ENCODE measurements at places on chromosomes 7 and 10.

- no peak for DNase-seq
Measured at GRCh38 chr7:14752301-14752700, 150.2 kb downstream of the DGKB start.

- no peak for DNase-seq
Measured at GRCh38 chr10:92200564-92200963, 90.3 kb downstream of the CPEB3 start.

- DNase-seq = no peak
Measured at GRCh38 chr7:17501441-17502212, 203.2 kb downstream of the AHR start.

DNA sequence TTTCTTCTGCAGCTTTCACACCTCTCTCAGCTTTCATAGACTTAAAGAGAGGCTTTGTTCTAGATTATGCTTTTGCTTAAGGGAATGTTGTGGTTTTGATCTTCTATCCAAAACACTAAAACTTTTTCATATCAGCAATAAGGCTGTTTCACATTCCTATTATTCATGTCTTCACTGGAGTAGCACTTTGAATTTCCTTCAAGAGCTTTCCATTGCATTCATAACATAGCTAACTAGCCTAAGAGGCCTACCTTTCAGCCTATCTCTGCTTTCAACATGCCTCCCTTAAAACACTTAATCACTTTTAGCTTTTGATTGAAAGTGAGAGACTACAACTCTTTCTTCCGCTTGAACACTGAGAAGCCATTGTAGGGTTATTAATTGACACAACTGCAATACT, 1117.0 kb upstream of the PHF14 start:
- DNase-seq = no peak

DNA sequence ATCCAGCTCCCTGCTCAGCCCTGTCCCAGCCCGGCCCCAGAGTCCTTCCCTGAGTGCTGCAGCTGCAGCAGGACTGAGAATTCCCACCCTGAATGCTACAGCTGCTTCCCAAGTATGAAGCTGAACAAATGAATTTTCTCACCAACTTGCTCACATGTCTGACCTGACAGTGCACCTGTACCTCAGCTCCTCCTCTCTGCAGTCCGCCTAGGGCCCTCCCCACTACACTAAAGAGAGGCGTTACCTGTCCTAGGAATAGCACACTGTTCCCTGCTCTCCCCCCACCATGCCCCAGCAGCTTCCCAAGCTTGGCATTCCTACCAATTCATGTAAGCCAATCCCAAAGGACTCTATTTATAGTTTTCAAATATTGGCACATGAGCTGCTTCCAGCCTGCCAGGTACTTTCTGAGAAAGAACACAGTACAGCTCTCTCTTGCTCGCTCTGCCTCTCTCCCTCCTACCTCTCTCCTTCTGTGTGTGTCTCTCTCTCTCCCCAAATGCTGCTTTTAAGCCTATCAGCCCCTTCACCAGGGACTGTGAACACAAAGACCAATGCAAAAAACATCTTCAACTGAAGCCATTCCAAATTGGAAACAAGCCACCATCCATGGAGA, 400.1 kb downstream of the TNS3 start:
- DNase-seq = no peak

DNA sequence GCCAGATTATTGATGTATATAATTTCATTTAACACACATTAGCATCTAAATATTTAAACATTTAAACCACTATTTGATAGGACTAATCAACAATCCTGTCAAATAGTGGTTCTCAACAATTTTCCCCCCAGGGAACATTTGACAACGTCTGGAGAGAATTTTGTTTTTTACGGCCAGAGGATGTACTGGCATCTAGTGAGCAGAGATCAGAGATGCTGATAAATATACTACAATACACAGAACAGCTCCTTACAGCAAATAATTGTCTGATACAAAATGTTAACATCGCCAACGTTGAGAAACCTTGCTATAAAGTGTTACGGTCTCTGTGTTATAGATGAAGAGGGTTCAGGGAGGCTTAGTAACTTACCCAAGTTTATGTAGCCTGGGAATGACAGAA, 25.0 kb upstream of the TMEM229A start:
- no peak for DNase-seq

GRCh38 chr10:53899463-53900160, 901.4 kb downstream of the PCDH15 start:
- no peak for DNase-seq

- DNase-seq = no peak
Measured at GRCh38 chr10:86105181-86105580, 261.4 kb downstream of the GRID1 start.

DNA sequence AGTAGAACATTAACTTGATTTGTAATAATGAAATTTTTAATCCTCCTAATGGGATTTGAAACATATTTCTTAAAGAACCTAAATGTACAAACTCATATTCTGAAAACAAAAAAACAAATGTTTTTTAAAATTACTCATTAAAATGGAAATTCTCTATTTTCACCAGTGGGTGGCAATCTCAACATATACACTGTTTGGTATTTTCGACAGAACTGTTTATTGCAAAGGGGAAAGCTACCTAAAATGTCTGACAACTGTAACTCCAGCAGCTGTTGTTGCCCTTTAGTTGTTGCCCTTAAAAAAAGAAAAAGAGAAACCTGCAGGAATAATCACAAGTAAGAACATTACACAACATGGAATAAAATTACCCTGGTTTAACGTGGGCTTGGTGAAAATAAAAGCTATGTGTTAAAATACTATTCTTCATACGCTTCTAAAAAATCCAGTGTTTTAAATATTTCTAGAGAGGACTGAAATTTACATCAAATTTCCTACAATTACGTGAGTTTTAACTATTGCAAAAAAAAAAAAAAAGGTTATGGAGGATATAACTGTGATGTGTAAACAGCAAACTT, 54.5 kb downstream of the COL1A2 start:
- no peak for DNase-seq

GRCh38 chr7:92874567-92874966, 38.2 kb upstream of the CDK6 start:
- DNase-seq = no peak

DNA sequence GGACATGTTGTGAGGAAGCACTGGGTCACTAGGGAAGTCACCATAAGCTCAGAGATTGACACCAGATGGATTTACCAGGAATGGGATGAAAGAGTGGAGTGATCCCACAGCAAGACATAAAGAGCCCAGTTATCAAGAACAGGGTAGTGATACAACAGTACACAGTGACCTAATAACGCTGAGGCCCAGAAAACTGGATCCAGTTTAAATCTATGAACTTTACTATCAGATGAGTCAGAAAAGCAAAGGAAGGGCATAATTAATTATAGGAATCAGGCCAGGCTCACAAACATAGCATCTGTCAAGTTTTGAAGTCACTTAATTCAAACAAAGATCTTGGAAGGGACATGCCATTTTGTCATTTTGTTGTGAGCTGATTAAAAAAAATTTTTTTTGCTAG, 73.5 kb downstream of the LRRN3 start:
- DNase-seq = no peak

GRCh38 chr10:7007600-7008190, 403.1 kb downstream of the SFMBT2 start:
- no peak for DNase-seq

DNA sequence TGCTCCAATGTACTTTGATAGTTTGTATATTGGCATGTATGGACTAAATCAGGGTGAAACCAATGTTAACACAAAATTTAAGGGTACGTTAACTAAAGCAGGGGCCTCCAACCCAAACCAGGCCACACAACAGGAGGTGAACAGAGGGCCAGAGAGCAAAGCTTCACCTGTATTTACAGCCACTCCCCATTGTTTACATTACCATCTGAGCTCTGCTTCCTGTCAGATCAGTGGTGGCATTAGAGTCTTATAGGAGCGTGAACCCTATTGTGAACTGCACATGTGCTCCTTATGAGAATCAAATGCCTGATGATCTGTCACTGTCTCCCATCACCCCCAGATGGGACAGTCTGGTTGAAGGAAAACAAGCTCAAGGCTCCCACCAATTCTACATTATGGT, 62.0 kb upstream of the SCIN start:
- no peak for DNase-seq

DNA sequence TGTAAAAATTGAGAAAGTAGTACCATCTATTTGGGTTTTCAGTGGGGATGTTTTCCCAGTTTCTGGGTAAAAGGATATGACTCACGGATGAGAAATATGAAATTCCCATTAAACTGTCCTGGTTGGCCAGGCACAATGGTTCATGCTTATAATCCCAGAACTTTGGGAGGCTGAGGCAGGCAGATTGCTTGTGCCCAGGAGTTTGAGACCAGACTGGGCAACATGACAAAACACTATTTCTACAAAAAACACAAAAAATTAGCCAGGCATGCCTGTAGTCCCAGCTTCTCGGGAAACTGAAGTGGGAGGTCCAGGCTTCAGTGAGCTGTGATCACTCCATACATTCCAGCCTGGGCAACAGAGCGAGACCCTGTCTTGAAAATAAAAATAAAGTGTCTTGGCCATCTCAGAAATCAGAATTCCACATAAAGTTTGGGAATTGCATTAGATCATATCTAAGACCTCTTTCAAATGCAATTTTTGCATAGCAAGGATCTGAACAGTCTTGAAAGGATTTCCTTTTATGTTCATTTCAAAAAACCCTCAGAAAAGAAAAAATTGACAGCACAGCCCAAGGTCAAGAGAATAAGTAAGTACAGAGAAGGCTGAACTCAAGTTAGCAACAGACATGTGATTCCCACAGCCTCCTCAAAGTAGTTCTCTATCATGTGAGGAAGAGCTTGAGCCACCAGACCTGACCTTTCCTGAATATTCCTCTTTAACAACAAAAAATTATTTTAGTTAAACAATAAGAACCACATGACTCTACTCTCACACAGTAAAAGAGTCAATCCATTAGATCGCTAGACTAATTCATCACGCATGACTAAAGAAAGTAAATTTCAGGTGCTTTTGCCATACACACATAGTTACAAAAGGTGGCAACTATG, 141.5 kb upstream of the CAV2 start:
- no peak for DNase-seq

DNA sequence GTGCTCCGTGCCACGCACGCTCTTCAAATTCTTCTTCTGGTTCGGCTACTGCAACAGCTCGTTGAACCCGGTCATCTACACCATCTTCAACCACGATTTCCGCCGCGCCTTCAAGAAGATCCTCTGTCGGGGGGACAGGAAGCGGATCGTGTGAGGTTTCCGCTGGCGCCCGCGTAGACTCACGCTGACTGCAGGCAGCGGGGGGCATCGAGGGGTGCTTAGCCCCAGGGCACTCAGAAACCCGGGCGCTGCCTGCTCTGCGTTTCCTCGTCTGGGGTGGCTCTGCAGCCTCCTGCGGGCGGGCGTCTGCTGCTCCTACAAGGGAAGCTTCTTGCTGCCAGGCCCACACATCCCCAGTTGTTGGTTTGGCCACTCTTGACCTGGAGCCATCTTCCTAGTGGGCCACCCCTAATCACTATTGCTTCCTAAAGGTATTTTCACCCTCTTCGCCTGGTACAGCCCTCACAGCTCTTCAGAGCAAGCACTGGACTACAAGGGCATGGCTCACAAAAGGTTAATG, 2.5 kb downstream of the ADRA2A start:
- no peak for DNase-seq

DNA sequence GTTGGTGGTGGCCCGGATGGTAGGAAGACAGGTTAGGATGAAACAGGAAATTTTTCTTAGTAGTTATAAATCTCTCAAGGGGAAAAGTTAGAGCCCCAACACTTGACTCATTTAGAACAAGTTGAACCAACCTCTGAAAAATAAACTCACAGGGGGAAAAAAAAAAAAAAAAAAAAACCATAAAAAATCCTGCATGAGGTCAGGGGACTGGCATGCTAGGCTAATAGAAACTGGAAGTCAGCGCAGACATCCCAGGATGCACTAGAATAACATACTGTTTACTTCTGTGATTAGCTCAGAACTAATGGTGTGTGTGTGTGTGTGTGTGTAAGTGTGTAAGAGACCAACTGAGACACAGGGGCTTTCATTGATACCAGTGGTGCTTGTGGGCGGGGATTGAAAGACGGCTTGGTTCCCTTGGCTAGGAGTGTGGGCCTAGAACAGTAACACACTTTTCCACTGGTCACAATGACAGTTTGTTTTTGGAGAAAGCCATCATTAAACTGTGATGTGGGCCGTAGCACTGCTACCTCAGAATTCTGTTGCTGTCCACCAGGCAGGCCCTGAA, 491.6 kb upstream of the GALNT17 start:
- DNase-seq = no peak

DNA sequence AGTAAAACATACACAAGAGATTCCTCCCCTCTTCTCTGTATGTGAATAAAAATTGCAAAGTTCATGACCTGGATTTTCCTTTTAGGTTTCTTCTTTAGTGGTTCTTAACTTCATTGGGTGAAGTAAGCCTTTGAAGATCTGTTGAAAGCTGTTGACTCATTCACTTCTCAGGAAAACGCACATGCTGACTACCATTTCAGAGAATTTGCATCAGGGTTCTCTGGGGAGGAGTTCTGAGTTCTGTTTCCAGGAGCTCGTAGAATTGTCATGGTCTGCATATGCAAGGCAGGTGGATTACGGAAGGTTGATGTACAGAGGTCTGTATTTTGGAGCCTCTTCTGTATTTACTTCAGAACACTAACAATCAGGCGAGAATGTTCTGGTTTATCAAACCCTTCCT, 962 bp upstream of the SLC26A4 start:
- DNase-seq = no peak

DNA sequence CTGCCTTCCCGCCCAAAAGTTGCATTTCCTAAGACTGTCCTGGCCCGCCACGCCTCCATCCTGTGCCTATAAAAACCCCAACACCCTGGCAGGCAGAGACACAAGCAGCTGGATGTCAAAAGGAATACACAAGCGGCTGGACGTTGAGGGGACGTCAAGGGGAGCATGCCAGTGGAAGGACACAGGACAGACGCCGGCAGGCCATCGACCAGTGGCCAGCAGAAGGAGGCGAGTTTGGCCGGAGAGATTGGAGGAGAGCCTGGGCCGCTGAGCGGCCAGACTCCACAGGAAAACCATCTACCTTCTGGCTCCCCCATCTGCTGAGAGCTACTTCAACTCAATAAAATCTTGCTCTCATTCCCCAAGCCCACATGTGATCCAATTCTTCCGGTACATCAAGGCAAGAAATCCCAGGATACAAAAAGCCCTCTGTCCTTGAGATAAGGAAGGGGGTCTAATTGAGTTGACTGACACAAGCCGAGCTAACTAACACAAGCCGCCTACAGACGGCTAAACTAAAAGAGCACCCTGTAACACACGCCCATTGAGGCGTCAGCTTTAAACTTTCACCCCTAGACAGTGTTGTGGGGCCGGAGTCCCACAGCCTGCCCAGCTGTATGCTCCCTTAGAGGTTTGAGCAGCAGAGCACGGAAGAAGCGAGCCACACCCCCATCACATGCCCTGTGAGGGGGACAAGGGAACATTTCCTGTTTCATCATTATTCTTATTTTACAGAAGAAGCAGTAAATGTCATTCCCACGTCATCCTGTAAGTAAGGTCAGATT, 150.3 kb upstream of the PHYHIPL start:
- DNase-seq = no peak

- no peak for DNase-seq
Measured at GRCh38 chr7:45592230-45592991, 18.2 kb downstream of the ADCY1 start.

DNA sequence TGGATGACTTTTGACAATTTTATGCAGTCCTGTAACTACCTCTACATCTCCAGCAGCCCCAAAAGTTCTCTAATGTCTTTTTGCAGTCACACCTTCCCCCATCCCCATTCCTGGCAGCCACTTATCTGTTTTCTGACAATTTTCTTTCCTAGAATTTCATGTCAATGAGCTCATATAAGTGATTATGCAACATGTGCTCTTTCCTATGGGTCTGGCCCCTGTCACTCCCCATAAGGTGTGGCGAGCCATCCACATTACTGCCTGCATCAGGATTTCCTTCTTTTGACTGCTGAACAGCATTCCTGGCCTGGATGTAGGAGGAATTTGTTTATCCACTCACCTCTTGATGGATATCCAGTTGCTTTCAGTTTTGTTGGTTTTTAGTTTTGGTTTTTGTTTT, 146.7 kb upstream of the MGMT start:
- no peak for DNase-seq
